NCI-H1930 (cell line): ENCODE measurements at places on chromosomes 11 and 22.

GRCh38 chr11:87295237-87295636 lies 257.5 kb downstream of the TMEM135 start:
- DNase-seq: peak; percentile 76

DNA sequence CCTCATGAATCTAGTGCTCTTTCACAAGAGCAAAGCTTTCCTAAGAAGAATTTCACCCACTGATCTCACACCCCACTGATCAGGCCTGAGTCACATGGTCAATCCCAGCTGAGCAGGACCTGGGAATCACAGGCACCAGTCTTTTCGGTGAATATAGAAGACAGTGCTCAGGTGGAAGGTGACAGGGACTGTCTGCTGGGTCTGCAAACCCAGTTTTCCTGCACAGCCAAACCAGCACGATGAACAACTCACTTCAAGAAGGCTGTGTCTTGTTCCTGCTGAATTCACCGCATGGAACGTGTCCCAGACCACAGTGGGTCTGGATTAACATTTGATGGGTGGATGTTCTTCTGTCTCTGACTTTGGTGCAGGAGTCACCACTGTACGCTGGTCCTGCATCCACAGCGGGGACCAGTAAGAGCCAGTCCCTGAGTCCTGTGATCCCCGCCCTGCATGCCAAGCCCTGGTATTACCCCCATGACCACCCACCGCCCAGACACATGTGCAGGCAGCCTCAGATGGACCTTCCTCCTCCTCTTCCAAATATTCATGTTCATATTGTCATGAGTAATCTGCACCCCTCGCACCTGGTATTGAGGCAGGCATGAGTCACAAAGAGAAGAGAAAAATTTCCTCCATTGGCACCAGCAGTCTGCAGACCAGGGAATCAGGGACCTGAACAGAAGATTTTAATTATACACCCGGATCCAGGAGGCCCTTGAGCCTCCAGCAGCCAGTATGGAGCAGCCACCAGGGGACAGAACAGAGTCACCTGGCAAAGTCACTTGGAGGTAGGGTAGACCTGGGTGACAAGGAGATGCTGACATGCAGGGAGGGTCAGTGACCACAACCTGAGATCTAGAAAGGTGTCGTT lies 8.6 kb upstream of the IGLL5 start:
- DNase-seq: no peak

- DNase-seq: no peak
Observed at GRCh38 chr22:46451741-46452140, 85.7 kb downstream of the CELSR1 start.

DNA sequence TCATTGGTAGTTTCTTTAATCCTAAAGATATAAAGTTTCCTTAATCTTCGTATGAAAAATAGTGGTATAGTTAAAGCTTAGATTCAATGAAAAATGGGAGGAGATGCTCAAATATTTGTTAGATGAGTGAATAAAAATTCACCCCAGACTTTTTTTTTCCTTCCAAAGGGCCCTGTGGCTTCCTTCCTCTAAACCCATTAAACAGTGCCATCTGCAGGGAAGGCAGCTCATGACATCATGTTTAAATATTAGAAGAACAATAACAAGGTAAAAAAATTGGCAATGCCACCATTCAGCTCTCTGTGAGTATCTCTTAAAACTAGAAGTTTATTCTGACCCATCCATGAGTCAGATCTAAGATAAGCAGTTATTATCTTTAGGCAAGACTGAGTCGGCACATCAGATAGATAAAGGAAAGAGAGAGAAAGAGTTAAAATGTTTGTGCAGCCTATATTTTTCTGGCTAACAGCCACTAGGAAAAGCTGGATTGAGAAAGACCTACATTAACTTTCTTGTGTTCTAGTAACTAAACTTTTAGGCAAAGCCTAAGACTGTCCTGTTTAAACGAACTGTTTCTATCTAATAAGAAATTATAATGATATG lies 19.1 kb upstream of the OOSP1 start:
- DNase-seq: no peak

- DNase-seq: no peak
Observed at GRCh38 chr11:76103460-76103859, 102.8 kb downstream of the WNT11 start.
